ENCODE measurements at places on chromosomes 7 and 10. TPM values are rescaled to one million over a fixed set of nuclear protein-coding genes. Genes with fewer than 3 reads are reported as not detected.
A peak's percentile ranks its signal among the peaks of the same experiment; 100 is the strongest.

LIPJ gene
- 0.12 TPM for total RNA-seq

SLC13A4 gene
- total RNA-seq: 0.09 TPM

DOCK1 gene
- total RNA-seq: 14.8 TPM

CYP3A7 gene
- 19.8 TPM for total RNA-seq

RUFY2 gene
- total RNA-seq: 5.1 TPM

GRCh38 chr7:113561446-113561845, 357.4 kb downstream of the PPP1R3A start:
- no peaks in the 10 kb centered on the region for H3K4me1 ChIP-seq
- H3K27me3 ChIP-seq: no peaks in the 10 kb centered on the region
- H3K27ac ChIP-seq: no peak overlapping the region
- H3K36me3 ChIP-seq: no peaks in the 10 kb centered on the region

DNA sequence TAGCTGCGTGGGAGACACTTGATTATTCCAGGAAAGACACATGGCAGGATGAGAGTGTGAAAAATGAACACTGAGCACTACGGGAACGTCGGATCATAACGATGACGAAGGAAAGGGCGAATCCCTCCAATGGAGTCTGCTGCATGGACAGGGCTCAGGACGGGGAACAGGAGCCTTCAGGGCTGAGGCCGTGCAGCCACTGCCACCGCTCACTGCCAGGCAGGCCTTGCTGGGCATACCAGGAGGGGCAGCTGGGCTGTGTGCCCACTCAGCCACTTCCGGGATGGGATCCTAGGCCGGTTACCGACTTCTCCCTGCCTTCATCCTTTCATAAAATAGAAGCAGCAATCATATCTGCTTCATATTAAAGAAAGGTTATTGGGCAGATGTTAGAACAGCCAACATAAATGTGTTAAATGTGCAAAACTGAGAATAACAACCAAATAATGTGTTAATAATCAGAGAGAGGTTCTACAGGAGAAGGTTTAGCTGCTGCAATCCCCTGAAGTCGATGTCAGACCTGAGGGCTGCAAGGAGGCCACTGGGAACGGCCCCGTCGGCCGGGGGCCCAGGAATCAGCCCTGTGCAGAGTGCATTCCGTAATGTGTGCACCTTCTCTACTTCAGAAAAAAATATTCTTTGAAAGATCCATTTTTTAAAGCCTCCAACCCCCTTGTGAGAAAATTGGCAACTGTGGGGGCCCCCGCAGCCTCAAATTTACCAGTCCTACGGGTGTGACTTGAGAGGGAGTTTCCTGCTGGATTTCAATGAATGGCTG, 63.6 kb downstream of the ADARB2 start:
- H3K36me3 ChIP-seq: no peaks in the 10 kb centered on the region
- DNase-seq: no peak
- H3K4me1 ChIP-seq: no peaks in the 10 kb centered on the region

DNA sequence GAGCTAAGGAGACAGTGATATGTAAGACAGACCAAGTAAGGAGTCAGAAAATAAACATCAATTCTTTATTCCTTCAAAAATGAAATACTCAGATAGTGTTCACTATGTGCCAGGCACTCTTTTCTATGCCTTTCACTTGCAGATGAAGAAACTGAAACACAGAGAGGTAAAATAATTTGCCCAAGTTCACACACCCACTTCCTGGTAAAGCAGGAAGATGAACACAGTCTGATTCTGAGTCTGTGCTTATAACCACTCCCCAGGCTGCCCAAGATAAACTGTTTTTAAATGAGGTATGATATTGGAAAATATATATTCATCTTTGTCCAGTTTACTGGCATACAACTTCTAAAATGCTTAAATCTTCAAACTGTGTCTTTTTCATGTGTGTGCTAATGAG, 294.4 kb upstream of the NPVF start:
- no peak overlapping the region for H3K4me3 ChIP-seq
- DNase-seq: no peak
- H3K27me3 ChIP-seq: no peaks in the 10 kb centered on the region
- H3K27ac ChIP-seq: no peak overlapping the region
- H3K4me1 ChIP-seq: no peaks in the 10 kb centered on the region
- H3K36me3 ChIP-seq: no peaks in the 10 kb centered on the region

- no peaks in the 10 kb centered on the region for H3K36me3 ChIP-seq
- H3K4me1 ChIP-seq: no peaks in the 10 kb centered on the region
- H3K27me3 ChIP-seq: no peaks in the 10 kb centered on the region
Measured at GRCh38 chr7:585873-586272, 66.2 kb upstream of the PDGFA start.

DNA sequence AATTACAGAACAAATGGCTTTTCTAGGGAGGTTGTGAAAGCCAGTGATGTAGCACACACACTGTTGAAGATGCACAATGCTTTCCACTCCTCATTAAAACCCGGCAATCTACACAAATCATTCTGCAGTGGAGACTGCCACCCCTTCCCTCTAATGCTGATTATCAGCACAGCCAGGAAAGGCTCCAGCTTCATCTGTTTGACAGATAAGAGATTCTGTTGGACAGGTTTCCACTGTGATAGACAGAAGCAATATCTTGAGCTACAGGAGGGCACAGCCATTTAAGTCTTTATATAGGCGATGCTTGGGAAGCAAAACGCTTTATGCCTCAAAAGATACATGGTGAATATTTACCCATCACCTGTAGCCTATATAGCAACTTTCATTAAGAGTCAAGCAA, 555.6 kb downstream of the GLRX3 start:
- no peak overlapping the region for H3K4me3 ChIP-seq
- H3K36me3 ChIP-seq: no peaks in the 10 kb centered on the region
- H3K4me1 ChIP-seq: no peaks in the 10 kb centered on the region
- DNase-seq: no peak
- H3K27me3 ChIP-seq: no peaks in the 10 kb centered on the region

GRCh38 chr10:77507291-77507880, 130.2 kb downstream of the KCNMA1 start:
- DNase-seq: no peak
- H3K4me1 ChIP-seq: peaks cover 11% of the 10 kb centered on the region
- no peaks in the 10 kb centered on the region for H3K36me3 ChIP-seq
- no peak overlapping the region for H3K27ac ChIP-seq

DNA sequence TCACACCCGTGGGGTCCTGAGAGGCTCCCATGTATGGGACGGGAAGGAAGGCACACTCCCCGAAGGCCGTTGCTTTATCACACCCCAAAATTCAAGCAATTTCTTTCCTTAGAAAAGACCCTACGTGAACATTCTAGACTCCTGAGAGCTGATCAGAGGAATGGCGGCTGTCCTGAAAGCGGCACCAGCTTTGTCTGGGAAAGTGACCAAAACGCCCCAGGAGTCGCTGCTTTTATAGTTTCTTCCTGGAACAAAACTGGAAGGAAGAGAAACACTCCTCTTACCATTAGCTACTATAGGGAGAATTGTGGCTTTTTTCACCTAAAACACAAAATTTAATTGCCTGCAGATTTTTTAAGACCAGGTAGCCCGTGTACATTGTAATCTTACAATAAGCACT, 261.8 kb upstream of the RNF32 start:
- no peaks in the 10 kb centered on the region for H3K27me3 ChIP-seq
- peak overlapping the region; percentile 27 for H3K27ac ChIP-seq
- peaks cover 22% of the 10 kb centered on the region for H3K4me1 ChIP-seq
- H3K36me3 ChIP-seq: no peaks in the 10 kb centered on the region

DNA sequence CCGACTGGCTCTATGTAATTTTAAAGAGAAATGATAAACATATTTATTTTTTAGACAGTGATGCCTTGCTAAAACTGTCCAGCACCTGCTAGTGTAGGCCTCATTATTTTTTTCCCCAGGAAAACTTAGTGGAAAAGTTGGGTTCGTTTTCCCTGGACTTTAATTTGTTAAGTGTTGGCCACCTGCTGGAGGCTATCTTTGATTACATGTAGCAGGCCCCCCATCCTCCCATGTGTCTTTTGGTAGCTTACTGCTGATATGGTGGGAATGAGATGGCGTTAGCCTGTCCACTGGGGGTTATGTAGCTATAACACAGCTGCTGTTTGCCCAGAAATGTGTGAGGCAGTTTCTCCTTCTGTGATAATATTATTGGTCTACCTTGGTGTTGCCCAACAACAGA, 265.0 kb downstream of the SORCS3 start:
- no peak for DNase-seq
- H3K27ac ChIP-seq: no peak overlapping the region
- H3K4me1 ChIP-seq: no peaks in the 10 kb centered on the region

GRCh38 chr7:15906436-15906835, 220.0 kb upstream of the MEOX2 start:
- DNase-seq: no peak
- no peak overlapping the region for H3K4me3 ChIP-seq
- H3K4me1 ChIP-seq: no peaks in the 10 kb centered on the region

GRCh38 chr10:103872137-103872931, 17.0 kb upstream of the SH3PXD2A start:
- H3K4me1 ChIP-seq: no peaks in the 10 kb centered on the region
- no peaks in the 10 kb centered on the region for H3K36me3 ChIP-seq
- no peak overlapping the region for H3K4me3 ChIP-seq
- H3K27me3 ChIP-seq: no peaks in the 10 kb centered on the region

DNA sequence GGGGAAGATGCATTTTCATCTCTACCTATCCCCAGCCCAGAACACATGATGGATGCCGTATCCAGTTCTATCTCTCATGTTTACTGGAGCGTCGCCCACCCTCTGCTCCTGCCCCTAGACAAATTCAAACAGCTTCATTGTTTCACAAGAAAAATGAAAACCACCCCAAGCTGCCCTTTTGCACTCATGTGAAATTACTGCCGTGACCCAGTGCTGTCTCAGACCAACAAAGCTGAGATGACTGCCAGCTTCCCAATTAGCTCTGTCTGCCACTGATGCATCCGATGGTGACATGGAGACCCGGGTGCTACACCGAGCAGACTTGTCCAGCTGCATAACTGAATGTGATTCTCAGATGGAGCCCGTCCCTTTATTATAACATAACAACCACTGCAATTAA, 67.7 kb downstream of the FOXI2 start:
- no peaks in the 10 kb centered on the region for H3K36me3 ChIP-seq
- no peaks in the 10 kb centered on the region for H3K4me1 ChIP-seq
- no peak overlapping the region for H3K4me3 ChIP-seq
- no peak for DNase-seq
- no peaks in the 10 kb centered on the region for H3K27me3 ChIP-seq

- no peak overlapping the region for H3K4me3 ChIP-seq
- no peaks in the 10 kb centered on the region for H3K27me3 ChIP-seq
- no peak for DNase-seq
Measured at GRCh38 chr7:24457219-24457558, 116.1 kb upstream of the PALS2 start.

- no peak overlapping the region for H3K4me3 ChIP-seq
- H3K27ac ChIP-seq: no peak overlapping the region
- H3K4me1 ChIP-seq: peaks cover 10% of the 10 kb centered on the region
Measured at GRCh38 chr7:105044449-105045070, 30.6 kb downstream of the KMT2E start.

- H3K36me3 ChIP-seq: no peaks in the 10 kb centered on the region
- DNase-seq: no peak
- no peak overlapping the region for H3K4me3 ChIP-seq
- H3K27ac ChIP-seq: no peak overlapping the region
- H3K27me3 ChIP-seq: no peaks in the 10 kb centered on the region
Measured at GRCh38 chr7:30648744-30649540, 33.3 kb downstream of the CRHR2 start.

DNA sequence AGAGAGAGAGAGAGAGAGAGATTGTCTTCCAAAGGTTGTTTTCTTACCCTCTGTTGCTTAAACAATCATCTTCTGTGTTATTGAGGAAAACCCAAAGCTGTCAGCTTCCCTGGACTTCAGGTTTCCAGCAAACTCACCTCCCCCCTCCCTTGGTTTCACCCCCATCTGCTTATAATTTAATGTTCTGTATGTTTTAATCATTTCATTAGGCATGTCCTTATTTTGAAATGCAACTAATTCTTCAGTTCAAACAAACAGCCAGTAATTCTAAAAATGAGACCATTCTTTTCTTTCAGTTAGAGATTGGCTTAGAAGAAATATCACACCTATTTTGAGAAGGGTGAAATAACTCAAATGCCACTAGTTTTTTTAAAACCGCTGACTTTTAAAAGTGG, 102.9 kb downstream of the FAM204A start:
- H3K27ac ChIP-seq: no peak overlapping the region
- no peaks in the 10 kb centered on the region for H3K36me3 ChIP-seq
- no peak overlapping the region for H3K4me3 ChIP-seq
- no peak for DNase-seq

- no peaks in the 10 kb centered on the region for H3K36me3 ChIP-seq
- no peak for DNase-seq
Measured at GRCh38 chr10:11319990-11320602, 291.4 kb downstream of the USP6NL start.

- no peak for DNase-seq
- no peak overlapping the region for H3K27ac ChIP-seq
- H3K36me3 ChIP-seq: no peaks in the 10 kb centered on the region
- H3K4me3 ChIP-seq: no peak overlapping the region
- no peaks in the 10 kb centered on the region for H3K27me3 ChIP-seq
Measured at GRCh38 chr10:131644289-131644688, 256.5 kb upstream of the PPP2R2D start.

DNA sequence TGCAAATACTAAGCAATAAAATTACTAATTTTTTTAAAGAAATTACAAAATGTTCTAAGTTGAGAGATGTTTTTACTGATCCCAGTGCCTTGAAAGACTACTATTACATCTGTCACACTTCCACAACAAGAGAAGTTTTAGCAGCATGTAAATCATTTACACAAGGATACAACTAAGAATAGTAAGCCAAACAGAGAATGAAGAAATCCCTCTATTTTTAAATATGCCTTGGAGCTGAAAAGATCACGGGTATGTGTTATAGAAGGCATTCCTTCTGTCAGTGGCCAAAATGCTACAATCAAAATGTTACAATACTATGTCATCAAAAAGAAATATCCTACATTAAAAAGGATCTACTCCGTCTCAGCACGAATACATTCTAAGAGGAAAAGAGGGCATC, 52.6 kb downstream of the LARP4B start:
- H3K27ac ChIP-seq: no peak overlapping the region
- peaks cover 15% of the 10 kb centered on the region for H3K36me3 ChIP-seq
- H3K27me3 ChIP-seq: no peaks in the 10 kb centered on the region
- DNase-seq: no peak

Data from right lobe of liver (tissue), 6 donors.